ENCODE measurements at places on chromosomes 11 and 22.

GRCh38 chr11:36469881-36470802 lies 39.9 kb downstream of the TRAF6 start:
- no peak for DNase-seq

- no peak for DNase-seq
Observed at GRCh38 chr11:17561111-17561415, 14.0 kb downstream of the OTOG start.

- DNase-seq, result no peak
Observed at GRCh38 chr11:20022363-20023081, 137.8 kb downstream of the DBX1 start.

DNA sequence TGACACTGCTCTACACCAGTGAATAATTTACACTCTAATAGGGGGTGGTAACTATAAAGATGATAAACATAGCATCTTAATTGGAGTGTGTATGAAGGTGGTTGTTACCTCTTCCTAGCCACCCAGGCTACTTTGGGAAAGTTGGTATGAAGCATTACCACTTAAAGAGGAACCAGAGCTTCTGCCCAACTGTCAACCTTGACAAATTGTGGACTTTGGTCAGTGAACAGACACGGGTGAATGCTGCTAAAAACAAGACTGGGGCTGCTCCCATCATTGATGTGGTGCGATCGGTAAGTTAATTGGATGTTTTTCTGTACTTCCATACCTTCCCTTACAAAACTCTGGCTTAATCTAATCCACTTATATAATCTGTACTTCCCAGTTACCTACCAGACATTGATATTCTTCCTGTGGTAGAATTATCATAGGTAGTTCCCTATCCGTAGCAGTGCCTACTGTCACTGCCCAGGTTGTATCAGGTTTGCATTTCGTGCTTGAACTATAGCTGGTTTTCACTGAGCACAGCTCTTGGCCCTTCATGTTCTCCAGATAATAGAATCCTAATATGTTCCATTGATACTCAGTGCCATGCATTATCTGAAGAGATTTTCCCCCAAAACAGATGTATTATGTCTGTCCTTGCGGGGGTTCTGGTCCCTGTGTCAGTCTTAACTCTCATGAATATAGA lies 2.2 kb downstream of the RPL27A start:
- DNase-seq, result no peak

- no peak for DNase-seq
Observed at GRCh38 chr22:44075670-44076069, 51.6 kb downstream of the PARVB start.

- DNase-seq, result no peak
Observed at GRCh38 chr11:45365961-45366618, 79.9 kb upstream of the SYT13 start.

- no peak for DNase-seq
Observed at GRCh38 chr22:36816636-36817524, at the start of gene PVALB. Gene PVALB, minus strand, starts transcription at chr22:36817035. Its CDS starts 30 bp downstream, at chr22:36817005.

- DNase-seq, result no peak
Observed at GRCh38 chr22:32622004-32622743, 147.6 kb downstream of the FBXO7 start.

GRCh38 chr11:63999349-64000025 lies 13.2 kb downstream of the OTUB1 start:
- no peak for DNase-seq

GRCh38 chr22:17754233-17754925 lies 19.9 kb downstream of the BID start:
- no peak for DNase-seq

DNA sequence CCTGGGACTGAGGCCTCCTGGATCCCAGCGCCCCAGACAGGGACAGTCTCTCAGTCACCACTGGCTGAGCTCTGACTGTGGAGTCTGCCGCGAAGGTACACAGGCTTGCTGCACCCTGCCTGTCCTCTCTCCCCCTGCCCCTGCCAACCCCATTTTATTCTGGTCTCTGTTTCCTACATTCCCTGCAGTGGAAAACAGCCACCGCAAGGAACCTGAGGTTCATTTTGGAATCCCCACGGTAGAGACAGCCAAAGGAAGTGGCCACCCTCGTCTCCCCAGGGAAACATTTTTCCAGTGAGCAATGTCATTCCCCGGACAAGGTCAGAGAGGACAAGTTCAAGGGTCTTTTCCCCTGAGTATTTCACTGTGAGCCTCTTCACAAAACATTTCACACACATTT lies 56.6 kb downstream of the FBXO7 start:
- DNase-seq, result no peak

- no peak for DNase-seq
Observed at GRCh38 chr11:43681401-43681942, 934 bp downstream of the HSD17B12 start.

DNA sequence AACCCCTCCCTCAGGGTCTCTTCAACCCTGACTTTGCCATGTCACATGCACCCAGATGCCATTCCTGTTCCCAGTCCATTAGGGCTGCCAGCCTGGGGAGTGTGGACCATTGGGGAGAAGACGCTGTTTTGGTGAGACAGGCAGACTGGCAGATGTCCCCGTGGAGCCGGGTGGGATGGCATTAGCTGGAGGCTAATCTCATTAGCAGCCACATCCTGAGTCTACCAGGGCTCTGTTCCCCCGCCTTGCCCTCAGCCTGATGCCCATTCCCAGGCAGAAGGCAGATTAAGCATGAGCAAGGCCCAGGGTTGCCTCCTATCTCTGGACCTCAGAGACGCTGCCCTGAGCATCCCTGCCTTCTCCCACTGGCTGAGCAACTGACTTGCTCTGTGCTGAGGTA lies 46.4 kb upstream of the ALX4 start:
- no peak for DNase-seq

DNA sequence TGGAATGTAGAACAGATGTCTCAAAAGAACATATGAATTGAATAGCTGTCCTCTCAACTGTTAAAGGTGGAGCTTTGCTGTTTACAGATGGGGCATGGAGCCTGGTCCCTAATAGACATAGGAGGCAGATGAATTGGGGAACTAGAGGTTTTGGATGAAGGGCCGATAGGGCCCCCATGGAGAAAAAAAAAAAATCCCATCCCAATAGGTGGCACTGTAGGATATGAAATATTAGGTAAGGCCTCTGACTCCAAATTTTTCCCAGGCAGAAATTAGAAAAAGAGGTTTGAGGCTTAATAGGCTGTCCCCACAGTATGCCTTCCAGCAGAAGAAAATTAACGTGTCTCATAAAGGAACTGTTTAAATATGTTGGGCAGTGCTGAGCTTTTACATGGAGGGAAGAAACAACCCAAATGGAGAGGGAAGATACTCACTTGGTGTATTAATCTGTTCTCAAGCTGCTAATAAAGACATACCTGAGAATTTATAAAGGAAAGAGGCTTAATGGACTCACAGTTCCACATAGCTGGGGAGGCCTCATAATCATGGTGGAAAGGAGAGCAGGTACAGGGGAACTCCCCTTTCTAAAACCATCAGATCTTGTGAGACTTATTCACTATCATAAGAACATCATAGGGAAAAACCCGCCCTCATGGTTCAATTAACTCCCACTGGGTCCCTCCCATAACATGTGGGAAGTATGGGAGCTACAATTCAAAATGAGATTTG lies 30.1 kb upstream of the TMEM45B start:
- DNase-seq, result no peak

DNA sequence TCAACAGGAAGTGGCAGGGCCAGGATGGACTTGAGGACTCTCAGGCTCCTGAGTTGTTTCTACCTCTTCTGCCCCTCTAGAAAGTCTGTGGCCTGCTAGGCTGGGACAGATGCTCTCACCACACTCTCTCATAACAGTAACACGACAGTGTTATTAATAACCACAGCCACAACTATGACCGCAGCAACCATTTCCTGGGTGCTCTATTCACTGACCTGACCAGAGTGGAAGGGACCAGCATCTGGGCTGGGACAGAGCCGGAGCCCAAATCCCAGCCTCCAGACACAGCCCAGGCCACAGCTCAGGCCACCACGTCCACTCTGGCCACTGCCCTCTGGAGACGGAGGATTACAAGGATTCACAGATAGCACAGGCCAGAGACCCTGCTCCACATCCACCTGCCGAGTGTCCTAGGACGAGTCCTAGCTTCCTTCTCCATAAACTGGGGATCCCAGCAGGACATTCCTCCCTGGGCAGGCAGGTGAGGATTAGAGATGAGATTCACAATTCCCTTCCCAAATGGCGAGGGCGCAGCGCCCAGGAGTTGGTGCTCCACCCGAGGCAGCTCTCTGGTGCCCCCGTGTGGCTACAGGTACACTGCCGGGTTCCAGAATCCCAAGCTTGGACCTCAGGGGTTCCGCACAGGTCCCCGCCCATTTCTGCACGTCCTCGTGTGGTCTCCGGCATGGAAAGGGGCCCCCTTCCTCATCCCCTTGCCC lies 7.1 kb downstream of the PNPLA5 start:
- no peak for DNase-seq

DNA sequence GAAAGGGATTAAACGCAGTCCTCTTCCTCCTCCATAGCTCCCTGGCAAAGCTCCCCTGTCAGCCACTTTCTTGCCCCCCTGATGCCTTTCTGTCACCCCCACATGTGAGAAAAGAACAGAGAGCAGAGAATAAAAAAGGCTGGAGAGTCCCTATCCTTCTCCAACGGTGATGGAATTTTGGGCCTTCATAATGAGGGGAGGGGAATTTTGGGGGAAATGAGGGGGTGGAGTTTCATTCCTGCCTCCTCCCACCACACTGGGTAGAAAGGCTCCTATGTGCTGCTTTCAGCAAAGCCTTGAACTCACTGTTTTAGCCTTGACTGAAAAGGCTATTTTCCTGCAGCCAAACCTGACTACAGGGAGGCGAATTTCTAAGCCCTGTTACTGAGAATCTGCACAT lies 59.3 kb downstream of the C11orf58 start:
- no peak for DNase-seq

DNA sequence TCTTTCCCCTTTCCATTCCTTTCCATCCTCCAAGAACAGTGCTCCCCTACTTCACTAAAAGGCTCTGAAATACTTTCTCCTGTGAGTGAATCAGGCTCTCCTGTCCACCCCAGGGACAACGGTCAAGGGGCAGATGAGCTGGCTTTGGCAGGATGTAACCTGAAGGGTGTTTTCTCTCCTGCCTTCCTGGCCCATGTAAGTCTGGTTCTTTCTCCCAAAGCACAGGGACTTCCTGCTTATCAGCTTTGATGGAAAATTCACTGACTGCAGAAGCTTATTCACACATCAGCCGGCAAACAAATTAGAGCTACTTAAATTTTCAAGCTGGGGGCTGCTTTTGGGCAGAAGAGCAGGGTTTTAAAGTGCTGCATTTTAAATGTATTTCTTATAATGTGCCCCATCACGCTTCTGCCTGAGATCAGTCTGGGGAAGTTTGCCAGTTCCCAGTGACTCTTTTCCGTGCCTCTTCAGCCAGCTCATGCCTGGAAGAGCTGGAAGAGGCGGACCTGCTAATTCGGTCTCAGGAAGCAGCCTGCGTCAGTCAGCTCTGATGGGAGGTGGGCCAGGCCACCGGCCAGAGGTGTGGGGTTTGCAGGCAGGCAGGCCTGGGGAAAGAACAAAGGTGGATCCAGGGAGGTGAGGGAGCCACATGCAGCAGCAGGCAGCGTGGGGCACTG lies 140.4 kb upstream of the TBCEL start:
- no peak for DNase-seq

GRCh38 chr11:117438371-117439000 lies 110.8 kb downstream of the CEP164 start:
- no peak for DNase-seq
